ENCODE measurements at places on chromosomes 12 and 14. TPM values are rescaled to one million over a fixed set of nuclear protein-coding genes. Genes with fewer than 3 reads are reported as not detected.

MYBPC1 gene
- not detected for total RNA-seq

GLI1 gene
- total RNA-seq: 2.7 TPM

GRCh38 chr14:73775339-73776193 lies 61.4 kb upstream of the PNMA1 start:
- peak overlapping the region; percentile 74 for H3K27ac ChIP-seq
- H3K4me1 ChIP-seq: peaks cover 38% of the 10 kb centered on the region
- no peak for DNase-seq
- H3K27me3 ChIP-seq: no peaks in the 10 kb centered on the region

CLEC1A gene
- total RNA-seq: not detected

- no peak overlapping the region for H3K27ac ChIP-seq
- H3K36me3 ChIP-seq: peaks cover 33% of the 10 kb centered on the region
- peaks cover 17% of the 10 kb centered on the region for H3K4me1 ChIP-seq
- H3K4me3 ChIP-seq: no peak overlapping the region
Observed at GRCh38 chr12:26520869-26521268, 312.1 kb downstream of the ITPR2 start.

GRCh38 chr14:103897075-103897947 lies 30.9 kb upstream of the TDRD9 start:
- no peak for DNase-seq
- no peaks in the 10 kb centered on the region for H3K4me1 ChIP-seq
